NCI-H526 (cell line): ENCODE measurements at places on chromosomes 7 and 10.

GRCh38 chr10:77160679-77161078, 476.9 kb downstream of the KCNMA1 start:
- DNase-seq, result no peak

GRCh38 chr10:87177-88080, 38.3 kb upstream of the TUBB8 start:
- no peak for DNase-seq

DNA sequence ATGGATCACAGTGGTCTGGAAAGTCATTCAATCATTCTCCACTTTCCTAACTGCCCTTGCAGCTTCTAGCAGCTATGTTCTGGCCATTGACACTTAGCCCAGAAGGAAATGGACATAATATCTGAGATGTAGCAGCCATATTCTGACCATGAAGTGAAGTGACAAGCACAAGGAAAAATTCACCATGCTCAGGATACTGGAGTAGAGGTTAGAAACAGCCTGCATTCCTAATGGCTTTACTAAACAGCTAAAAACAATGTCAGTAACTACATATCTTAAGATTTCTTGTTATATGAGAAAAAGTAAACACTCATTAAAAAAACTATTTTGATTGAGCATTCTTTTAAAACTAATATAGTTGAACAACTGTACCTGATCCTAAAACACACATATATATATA, 443.8 kb downstream of the MAGI2 start:
- DNase-seq, result no peak

DNA sequence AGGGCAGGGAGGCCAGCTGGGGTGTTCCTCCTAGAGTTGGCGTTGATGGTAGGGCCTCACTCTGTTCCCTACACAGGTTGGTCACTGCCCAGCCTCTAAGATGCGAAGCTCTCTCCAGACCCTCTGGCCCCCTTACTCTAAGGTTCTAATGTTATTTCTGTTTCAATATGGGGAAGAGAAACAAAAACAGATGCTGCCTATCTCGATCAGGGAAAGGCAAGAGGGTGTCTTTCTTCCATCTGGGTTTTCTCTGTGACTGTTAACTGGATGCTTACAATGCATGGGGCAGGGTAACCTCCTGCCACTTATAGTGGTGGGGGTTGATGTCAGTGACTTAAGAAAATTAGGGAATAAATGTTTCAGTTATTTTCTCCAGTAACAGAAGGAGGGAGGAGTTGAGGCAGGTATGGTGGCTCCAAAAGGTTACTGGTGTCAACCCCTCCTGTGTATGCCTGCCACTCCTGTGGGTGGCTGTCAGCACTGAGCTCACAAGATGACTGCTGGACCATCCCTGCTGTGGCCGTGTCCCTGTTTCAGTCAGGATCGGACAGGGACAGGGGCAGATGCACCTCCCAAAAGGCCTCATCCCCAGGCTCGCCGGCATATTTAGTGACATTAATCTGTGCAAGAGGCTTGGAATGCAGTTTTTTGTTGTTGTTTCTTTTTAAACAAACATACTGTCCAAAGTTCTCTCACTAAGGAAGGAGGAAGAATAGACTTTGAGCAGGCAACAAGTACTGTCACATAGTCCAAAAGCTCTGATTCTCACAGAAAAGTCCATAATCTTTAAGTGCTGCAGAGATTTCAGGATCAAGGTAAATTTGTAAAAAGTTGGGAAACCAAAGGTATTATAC, 39.6 kb upstream of the SYPL1 start:
- DNase-seq, result no peak

DNA sequence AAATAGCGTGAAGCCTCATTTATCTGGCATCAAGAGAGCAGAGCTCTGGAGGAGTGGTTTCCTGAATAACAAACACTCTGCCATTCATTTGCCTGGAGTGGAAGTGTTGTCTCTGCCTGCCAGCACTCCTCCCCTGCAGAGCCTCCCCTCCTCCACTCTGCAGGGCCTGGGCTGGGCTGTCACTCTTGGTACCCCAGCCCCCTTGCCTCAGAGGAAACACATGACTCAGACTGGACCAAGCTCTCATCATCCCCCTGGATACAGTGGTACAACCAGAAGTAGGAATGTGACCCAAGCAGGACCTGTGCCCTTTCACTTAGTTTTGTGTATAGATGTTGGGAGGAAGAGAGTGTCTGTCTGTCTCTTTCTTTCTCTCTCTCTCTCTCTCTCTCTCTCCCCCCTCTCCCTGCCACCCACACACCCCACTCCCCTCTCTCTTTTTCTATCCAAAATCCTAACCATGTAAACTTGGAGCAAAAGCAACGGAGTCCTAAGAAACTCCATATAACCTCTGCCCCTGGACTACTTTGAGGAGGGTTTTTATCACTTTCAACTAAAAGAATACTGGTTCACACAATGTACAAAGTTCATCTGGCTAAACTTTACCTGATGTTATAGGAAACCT, 43.9 kb downstream of the DOCK4 start:
- DNase-seq, result no peak

DNA sequence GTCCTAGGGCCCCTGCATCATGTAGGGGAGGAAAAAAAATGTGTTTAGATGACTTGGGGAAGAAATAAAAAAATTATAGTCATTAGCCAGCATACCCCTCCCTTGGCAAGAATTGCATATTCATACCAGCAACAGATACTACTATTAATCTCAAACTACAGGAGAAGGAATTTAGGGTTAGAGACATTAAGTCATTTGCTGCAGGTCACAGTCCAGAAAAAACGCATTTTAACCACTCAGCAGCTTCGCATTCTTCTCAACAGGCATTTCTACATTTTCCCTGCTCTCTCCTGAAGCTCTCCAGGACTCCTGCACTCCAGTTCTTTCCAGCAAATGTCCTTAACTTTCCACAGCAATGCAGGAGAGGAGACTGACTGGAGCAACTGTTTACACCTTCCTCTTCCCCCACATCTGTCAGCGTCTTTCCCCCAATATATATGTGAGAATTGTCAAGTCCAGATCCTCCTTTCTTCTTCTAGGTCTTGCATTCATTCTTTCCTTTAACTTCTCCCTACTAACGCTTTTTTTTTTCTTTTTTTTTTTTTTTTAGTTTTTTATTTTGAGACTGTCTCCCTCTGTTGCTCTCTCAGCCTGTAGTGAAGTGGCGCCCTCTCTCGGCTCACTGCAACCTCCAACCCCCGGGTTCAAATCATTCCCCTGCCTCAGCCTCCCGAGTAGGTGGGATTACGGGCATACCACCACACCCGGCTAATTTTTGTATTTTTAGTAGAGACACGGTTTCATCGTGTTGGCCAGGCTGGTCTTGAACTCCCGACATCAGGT, 35.6 kb downstream of the PRPS1L1 start:
- DNase-seq, result no peak

DNA sequence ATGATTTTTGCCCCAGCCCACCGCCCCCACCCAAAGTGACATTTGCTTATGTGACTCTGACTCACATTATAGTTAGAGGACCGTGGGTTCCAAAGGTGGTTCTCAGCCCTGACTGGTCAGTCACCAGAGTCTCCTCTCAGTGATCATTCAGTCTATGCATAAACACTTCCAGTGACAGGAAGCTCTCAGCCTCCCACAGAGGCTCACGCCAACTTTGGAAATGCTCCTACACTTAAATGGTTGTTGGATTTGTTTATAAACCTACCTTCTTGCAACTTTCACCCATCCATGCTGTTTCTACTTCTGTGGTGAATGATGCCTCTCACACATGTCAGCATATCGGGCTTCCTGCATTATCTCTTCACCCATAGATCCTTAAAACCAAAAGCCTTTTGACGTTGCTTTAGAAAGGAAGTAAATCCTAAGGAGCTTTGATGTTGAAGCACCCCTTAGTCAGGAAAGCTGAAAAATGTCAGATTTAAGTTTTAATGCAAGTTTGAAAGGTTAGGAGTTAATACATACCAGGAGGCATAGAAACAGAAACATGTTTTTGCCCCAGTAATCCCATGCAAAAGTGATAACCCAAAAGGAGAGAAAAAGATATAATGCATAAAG, 46.5 kb upstream of the FGL2 start:
- DNase-seq, result no peak

DNA sequence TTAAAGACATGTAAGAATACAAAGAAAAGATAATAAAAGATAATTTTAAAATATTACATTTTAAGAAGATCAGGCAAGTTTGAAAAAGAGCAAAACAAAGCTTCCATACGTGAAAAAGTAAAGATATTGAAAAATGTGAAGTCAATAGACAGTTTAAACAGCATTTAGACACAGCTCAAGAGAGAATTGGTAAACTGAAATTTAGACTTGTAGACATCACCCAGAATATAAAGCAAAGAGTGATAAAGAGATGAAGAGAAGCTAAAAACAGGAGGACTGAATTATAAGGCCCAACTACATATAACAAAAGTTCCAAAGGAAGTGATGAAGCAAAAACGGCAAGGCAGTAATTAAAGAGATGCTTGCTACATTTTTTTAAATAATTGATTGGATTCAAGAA, 13.8 kb downstream of the ADAM12 start:
- DNase-seq, result no peak

DNA sequence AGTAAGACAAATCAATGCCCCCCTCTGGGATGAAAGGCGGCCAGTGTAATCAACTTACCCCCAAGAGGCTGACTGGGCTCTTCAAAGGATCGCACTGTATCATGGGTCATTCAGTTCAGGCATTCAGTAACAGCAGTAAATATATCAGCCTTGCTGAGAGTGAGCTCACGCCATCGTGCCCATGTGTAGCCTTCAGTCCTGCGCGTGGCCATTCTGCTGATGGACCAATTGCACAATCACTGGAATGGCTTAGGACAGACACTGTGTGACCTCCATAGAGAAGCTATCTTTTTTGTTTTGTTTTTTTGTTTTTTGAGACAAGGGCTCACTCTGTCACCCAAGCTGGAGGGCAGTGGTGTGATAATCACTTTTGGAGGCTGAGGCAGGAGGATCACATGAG, 9.1 kb upstream of the PRKRIP1 start:
- DNase-seq, result no peak

DNA sequence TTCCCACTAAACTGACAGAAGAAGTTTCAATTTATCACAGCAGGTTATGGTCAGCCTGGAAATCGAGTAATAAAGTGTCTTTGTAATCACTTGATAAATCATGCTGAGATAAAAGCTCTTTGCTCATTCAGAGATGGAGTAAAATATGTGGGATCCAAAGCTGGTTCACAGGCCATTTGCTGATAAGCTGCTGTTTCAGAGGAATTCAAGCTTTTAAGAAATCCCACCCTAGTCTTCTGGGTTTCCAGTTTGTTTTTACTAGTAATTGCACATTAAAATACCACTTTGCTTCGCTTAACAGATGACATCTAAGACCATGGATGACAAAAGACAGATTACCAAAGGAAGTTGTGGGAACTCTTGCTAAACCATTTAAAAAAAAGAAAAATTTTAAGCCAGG, 37.4 kb upstream of the CDK6 start:
- DNase-seq, result no peak

GRCh38 chr10:3042589-3042988, 24.8 kb upstream of the PFKP start:
- no peak for DNase-seq

DNA sequence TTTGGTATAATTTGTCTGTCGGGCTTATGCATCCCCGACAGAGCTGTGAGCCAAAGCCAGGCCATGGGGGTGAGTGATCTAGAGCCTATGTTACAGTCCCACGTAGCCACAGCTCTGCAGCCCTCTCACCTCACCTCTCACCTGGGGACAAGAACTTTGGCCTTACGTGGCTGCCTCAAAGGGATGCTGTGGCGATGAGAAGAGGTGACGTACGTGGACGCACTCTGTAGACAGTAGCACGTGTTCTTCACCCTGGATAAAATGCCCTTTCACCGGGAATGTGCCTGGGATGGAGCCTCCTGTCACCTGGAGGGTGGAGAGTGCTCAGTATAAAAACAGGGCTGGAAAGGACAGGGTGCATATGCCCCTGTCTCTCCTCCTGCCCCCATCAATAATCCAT, 5.5 kb downstream of the HKDC1 start:
- no peak for DNase-seq
